GM18507 (cell line): ENCODE measurements at places on chromosomes 7 and 10.

GRCh38 chr7:155948845-155949244 lies 136.6 kb upstream of the SHH start:
- DNase-seq: no peak

- no peak for DNase-seq
Observed at GRCh38 chr7:52777051-52777822, 258.2 kb upstream of the POM121L12 start.

GRCh38 chr10:27439101-27439500 lies 65.0 kb upstream of the RAB18 start:
- no peak for DNase-seq

GRCh38 chr10:6535156-6535764 lies 44.8 kb downstream of the PRKCQ start:
- no peak for DNase-seq

DNA sequence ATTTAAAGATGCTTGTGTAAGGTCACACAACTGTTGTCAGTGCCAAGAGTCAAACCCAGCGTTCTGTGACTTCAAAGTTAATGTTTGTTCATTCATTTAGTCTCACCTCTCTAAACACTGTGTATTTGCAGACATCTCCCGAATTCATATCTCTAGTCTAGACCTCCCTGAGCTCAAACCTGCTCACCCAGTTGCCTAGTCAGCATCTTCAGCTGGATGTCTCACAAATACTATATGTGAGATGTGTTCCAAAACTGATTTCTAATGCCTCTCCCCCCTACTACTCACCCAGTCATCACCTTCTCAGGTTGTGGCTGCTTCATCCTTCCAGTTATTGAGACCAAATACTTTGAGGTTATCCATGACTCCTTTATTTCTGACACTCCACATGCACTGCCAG lies 91.4 kb downstream of the ST7 start:
- DNase-seq: no peak

- DNase-seq: no peak
Observed at GRCh38 chr7:108093851-108094331, 36.3 kb downstream of the LAMB4 start.

DNA sequence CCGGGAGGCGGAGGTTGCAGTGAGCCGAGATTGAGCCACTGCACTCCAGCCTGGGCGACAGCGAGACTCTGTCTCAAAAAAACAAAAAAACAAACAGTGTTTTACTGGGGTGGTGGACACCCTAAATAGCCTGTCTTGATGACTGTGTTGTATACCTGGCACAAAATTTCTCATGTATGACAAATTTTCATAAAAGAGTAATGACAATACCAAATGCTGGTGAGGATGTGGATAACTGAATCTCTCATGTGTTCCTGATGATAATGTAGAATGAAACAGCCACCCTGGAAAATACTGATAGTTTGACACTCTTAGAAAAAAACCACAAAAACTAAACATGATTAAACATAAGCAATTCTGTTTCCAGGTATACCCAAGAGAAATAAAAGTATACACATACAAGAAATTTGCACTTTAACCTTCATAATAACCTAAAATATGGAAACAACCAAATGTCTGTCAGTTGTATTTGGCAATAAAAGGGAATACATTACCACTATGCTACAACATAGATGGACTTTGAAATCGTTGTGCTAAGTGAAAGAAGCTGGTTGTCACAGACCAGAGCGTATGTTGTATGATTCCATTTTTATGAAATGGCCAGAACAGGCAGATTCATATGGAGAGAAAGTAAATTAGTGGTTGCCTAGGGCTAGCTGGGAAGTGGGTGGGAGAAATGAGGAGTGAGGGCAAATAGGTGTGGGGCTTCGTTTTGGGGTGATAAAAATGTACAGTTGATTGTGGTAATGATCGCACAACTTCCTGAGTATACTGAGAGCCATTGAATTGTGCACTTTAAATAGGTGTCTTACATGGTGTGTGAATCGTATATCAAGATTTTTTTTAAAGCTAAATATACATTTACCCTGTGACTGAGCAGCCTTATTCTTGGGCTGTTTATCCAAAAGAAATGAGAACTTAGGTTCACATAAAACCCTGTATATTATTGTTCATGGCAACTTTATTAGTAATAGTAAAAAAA lies 12.5 kb downstream of the WDR37 start:
- no peak for DNase-seq

- DNase-seq: no peak
Observed at GRCh38 chr7:100118388-100119071, 628 bp downstream of the TAF6 start.

DNA sequence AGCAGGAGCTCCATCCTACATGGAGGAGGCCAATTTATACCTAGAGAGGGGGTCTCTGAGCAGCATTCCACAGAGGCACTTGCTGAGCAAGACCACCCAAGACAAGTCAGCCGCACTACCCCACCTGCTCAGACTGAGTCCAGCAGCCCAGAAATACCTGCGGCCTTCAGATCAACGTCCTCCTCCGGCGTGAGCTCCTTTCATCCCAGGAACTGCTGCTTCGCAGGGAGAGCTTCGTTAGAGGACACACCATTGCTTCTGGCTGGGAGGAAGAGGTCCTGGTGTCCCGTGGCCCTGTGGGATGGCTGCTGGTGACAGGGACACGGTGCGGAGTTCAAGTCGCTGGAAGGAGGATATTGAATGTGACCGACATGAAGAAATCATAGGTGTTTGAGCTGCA lies 216.9 kb upstream of the PPP2R2D start:
- no peak for DNase-seq

DNA sequence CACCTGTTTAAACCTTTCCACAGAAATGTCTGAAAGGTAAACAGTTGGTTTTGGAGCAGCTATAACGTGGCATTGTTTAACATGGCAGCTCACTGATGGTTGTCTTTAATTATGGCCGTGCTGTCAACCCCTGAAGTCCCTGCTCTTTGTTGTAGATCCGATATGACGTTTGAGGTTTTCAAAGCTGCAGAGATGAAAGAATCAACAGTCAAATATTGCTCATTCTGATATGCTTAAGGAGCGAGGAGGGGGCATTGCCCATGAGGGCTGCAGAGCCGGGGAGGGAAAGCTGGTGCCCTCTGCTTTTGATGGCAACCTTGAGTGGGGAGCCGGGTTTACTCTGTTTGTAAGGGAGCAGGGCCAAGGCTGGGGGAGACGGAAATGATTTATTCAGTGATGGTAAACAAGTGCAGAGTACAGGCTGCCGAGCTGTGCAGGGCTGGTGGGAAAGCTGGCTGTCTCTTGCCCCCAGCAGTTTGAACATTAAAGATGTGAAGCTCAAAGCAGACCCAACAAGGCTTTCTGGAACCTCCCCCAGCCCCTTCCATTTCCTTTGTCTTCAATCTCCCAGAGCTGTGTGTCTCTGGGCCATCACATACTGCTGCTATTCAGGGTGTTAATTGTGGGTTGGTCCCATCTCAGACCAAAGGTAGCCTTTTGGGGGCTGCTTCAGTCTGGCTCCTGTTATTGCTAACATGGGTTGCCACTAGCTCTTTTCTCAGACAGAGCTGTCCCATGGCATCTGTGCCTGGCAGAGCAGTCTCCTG lies 345.5 kb downstream of the LRMDA start:
- DNase-seq: no peak

GRCh38 chr7:13841284-13841683 lies 148.2 kb downstream of the ETV1 start:
- DNase-seq: no peak

- DNase-seq: no peak
Observed at GRCh38 chr10:38159004-38159403, 64.9 kb downstream of the ZNF37A start.

- DNase-seq: no peak
Observed at GRCh38 chr10:92241158-92241500, 49.7 kb downstream of the CPEB3 start.

DNA sequence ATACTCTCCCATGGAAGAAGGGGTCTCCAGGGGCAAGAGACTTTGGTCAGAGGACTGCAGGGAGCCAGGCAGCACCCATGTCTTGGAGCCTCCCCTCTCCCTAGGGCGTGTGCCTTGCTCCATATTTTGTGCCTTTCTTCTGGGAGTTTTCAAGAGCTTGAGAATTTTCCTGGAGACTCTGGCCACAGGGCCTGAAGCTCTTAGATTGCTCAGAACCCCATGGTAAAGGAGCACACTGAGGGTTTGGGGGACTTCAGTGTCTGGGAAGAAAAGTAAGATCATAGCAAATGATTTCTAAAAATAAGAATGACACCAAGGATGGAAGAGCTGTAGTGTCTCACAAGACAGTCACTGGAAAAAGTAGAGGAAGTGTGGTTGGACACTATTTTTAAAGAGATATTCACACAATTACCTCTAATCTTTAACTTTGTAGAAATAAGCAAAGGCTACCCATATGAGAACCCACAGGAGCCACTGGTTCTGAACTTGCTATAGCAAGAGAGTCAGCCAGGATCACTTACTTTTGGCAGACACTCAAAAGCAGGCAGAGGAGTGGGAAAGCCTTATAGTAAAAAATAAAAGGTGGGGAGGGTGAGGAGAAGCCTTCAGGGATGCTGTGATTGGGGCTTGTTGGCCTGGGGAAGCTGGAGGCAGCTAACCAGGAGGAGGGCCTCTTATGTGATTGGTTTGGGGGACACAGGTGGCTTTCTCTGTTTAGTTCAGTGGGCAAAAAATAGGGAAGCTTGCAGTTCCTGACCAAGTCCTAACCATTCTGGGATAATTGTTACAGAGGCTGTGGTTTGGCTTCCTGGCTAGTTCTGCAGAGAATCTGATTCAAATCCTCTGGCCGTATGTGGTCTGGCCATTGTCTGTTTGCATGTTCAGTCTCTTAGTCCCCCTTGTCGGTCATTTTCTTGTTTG lies 5.1 kb upstream of the CSGALNACT2 start:
- no peak for DNase-seq

- DNase-seq: no peak
Observed at GRCh38 chr7:39463252-39463651, 103.0 kb upstream of the YAE1 start.

DNA sequence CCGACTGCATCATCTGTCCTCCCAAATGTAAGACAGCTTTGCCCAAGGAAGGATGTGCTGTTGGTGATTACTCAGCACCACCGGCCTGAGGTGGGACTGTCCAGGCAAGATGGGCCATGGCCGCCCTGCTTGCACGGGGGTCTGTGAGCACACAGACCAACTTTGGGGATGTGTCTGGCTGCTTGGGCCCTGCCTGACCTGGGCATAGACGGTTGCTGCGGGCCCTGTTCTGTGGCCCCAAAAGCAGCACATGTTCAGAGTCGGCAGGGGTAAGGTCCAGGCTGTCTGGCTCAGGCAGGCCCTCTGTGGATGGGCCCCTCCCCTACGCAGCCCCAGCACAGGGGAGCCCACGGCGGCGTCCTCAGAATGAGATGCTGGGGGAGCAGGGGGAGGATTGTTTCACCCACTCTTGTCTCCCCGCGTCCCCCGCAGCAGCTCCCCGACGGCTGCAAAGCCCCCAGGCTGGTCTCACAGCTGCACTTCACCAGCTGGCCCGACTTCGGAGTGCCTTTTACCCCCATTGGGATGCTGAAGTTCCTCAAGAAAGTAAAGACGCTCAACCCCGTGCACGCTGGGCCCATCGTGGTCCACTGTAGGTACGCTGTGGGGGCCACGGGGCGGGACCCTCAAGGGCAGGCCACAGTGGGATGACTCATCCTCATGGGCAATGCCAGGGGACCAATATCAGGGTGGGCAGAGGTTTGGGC lies 58.4 kb downstream of the MKI67 start:
- no peak for DNase-seq

- DNase-seq: no peak
Observed at GRCh38 chr10:71033396-71033980, 145.1 kb upstream of the PCBD1 start.

GRCh38 chr7:2941216-2941859 lies 97.2 kb upstream of the GNA12 start:
- DNase-seq: no peak

DNA sequence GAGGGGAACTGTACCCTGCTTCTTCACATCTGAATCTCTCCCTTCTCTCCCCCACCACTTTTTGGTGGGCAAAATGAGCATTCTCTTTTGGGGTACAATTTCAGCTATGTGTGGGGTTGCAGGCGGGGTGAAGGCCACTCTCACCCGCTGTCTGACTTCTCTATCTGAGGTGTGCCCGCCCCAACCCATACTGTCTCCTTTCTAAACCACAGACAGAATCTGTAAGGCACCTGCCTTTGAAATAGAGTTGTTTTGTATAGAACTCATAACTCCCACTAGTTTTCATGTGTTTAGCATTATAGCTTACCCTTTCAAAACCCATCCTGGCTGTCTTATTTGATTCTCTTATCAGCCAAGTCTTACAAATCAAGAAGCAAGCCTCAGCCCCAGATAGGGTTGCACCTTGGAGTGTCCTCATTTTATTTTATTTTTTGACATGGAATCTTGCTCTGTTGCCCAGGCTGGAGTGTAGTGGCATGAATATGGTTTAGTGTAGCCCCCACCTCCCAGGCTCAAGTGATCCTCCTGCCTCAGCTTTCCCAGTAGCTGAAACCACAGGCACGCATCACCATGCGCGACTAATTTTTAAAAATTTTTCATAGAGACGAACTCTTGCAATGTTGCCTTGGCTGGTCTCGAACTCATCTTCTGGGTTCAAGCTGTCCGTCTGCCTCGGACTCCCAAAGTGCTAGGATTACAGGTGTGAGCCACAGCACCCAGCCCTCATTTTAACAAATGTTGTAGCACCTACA lies 11.9 kb downstream of the TSPAN14 start:
- no peak for DNase-seq

GRCh38 chr10:125520968-125521367 lies 162.0 kb downstream of the TEX36 start:
- DNase-seq: no peak
